NCI-H1092 treated with DMSO at 0.1 percent for 48 hours (cell line): ENCODE measurements at places on chromosomes 12 and 14.

- no peak for DNase-seq
These were observed 79.0 kb downstream of the PLCZ1 start for GRCh38 chr12:18658829-18659228.

DNA sequence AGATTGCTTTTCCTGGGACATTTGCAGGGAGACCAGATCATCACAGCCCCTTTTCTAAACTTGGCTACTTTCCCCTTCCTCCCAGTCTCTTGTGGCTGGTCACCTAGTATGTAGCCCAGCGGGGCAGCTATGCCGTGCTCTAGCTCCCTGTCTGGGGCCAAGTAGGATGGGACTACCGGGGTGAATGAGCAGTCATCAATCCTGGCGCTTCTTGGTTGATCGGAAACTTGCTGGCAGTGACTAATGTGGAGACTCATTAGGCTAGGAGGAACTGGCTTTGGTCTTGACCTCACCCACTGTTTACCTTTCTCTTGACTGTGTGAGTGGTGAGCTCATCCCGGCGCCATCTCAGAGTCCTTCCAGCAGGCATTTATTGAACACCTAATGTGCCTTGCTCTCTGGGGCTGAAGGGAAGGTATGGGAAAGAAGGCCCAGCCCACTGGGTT is 15.9 kb downstream of the PLEKHG3 start:
- DNase-seq = no peak

- no peak for DNase-seq
These were observed 22.8 kb upstream of the NXPH4 start for GRCh38 chr12:57193706-57194245.

DNA sequence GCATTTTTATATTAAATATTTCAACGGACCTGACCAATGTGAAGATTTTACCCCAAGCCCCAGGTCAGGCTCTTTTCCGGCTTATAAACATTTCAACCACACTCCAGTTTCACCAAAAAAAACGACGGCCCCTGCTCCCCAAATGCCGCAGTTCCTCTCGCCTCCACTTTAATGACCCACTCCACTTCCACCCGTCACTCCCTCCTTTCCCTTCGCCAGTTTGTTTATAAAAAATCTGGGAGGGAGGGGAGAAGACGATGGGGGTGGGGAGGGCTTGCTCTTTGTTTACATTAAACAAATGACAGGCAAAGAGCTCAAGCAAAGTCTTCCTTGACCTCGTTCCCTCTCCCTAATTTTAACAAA is 5.4 kb downstream of the SIX6 start:
- DNase-seq = peak; percentile 92

- DNase-seq = no peak
These were observed 963 bp upstream of the TINF2 start for GRCh38 chr14:24243336-24243836.

DNA sequence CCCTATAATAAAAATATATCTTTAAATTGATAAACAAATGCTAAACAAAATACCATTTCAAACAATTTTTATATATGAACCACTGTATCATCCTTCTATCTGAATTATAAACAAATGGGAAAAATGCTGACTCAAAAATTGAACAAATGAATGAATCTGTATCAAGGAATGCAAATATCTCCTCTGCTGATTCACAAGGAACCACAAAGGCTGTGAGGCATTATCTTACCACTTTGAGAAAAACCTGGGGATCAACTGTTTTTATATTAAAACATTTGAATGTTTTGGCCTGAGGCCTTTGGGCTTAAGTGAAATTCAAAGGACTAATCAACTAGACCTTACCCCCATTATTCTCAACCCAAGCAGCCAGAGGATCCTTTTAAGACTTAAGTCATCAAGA is 86.3 kb downstream of the EML5 start:
- DNase-seq = no peak

DNA sequence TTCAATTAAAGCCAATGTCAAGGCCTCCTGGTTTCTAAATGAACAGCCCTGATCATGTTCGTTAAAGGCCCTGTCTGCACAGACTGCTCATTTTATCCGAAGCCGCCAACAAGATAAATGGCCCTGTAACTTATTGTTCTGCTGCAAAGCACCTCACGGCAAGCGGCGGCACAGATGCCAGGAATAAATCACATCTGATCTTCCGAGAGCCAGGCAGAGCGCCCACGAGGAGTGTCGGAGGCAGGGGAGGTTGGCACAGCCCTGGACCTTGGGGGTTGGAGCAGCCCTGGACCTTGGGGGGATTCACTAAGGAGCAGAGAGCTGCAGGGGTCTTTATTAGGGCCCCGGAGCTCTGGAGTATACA is 110.5 kb downstream of the SCARB1 start:
- no peak for DNase-seq

- no peak for DNase-seq
These were observed 298.6 kb downstream of the PDZRN4 start for GRCh38 chr12:41486718-41487117.

- DNase-seq = no peak
These were observed 103.1 kb downstream of the SEC23A start for GRCh38 chr14:38999949-39000348.

DNA sequence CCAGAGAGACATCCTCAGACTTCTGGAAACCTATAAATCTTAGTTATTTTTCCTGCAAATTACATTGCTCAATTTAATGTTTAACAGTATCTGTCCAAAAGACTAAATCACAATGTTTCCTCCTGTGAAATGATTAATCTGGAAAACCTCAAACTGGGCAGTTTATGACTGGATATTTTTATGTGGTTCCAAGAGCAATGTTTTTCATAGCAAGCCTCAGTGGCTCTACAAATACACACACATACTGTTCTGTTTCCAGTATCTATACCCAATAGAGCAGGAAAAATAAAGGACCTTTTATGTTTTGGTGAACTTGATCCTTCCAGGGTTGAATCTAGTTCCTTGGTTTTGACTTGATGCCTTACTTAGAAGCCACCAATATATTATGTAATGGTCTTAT is 9.2 kb downstream of the NID2 start:
- DNase-seq = no peak

DNA sequence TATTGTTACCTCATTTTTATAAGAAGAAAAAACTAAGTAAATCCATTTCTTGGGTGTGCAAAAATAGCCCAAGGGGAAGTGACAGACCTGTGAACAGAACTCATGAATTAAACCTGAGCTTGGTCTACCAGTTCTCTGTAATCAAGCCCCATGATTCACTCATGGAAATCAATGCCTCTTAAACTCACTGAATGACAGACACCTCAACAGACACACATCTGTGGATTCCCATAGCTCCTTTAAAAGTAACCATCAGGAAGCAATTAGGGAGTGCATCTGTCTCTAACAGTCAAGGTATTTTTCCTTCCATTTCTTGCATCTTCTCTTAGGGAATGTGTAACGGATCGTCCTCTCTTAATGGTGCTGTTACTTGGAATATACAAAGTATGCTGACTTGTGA is 215.0 kb upstream of the EEA1 start:
- no peak for DNase-seq
